Stimulated activated CD4-positive, alpha-beta T cell treated with anti-CD3 and anti-CD28 coated beads, Interleukin-1b, Interleukin-23, amount 100 ng/mL, for 4 hours (primary cell): ENCODE measurements at places on chromosomes 3 and 15.

- no peak for DNase-seq
Observed at GRCh38 chr15:73957276-73957675, 31.0 kb downstream of the LOXL1 start.

DNA sequence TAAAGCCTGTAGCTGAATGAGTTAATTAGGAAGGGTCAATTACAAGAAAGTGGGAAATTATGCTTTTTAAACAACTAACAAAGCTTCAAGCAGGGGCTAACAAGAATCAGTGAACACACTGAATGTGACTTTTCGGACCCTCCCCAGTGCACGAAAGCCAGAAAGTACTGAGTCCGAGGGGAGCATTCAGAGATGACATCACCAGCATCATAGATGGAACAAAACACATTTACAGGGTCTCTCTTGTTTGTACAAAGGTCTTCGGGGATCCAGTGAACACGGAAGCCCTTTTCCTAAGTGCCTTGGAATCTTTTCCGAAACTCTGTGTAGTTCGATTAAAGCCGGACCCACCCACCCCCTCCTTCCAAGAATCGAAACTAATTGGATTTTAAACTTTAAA, 829 bp downstream of the DCP1A start:
- DNase-seq, result no peak

DNA sequence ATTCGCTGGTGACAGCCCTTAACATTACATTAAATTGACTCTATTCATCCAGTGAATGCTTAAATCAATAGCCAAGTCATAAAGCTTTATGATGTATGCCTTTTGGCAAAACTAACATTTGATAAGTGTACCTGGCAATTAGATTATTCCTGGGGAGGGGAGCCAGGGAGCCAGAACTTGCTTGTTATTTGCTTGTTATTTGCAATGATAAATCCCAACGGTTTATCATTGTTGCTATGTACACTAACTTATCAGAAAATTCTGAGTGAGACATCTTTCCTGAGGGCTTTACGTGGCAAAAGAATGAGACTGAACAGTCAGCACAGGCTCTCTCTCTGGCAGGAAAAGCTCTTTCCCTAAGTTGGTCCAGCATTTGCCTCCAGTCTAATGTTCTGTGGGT, 35.8 kb upstream of the FBN1 start:
- DNase-seq, result no peak

DNA sequence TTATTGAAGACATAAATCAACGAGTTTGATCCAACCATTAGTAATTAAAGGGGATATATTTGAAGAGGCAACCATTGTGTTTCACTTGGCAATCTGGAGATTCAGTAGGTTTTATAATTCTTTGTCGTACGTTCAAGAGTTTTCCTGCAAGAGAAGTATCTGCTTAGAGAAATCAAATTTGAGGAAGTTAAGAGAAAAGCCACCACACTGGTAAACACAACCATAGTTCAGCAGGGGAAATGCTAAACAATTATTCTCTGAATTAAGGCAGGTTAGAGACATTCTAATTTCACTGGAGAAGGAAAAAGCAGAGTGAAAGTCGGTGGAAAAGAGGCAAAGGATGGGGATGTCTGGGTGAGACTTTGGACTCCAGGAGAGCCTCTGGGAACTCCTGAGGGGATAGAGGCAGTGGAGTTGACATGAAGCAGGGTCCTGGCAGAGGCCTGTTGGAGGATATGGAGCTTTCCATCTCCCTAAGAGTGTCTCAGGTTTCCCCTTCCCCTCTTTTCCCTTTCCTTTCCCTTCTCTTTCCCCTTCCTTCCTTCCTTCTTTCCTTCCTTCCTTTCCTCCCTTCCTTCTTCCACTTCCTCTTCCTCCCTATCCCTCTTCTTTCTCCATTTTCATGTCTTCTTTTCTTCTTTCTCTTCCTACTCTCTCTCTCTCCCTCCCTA, 26.5 kb downstream of the SPINK8 start:
- DNase-seq, result no peak

DNA sequence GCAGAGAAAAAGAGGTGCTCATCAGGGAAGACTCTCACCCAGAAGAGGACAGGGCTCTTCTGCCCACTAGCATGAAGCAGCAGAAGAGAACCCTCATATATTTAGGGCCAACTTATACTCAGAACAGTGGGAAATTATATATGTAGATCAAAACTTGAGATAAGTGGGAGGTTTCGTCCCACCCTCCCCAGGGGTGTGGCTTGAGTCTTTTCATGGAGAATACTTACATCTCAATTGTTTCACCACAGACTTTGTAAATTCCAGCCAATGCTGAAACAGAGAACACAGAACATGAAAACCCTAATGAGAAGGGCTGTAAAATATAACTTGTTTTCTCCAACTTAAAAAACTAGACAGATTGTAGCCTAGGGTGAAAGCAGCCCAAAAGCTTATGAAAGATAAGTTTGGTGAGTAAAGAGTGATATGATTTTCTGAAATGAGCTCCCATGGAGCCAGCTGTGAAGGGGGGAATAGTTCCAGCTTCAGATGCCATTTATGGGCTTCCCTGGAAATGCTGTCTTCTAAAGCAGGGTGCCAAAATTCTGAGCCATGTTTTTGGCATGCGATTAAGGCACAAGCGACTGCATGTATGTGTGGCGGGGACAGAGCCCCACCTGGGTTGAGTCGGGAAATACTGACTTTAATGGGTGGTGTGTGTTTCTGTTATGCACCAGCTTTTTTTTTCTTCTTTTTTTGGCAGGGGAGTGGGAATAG, 92.9 kb downstream of the WDR76 start:
- DNase-seq, result no peak
